G401 (cell line): ENCODE measurements at places on chromosomes 12 and 14. TPM values are rescaled to one million over a fixed set of nuclear protein-coding genes. Genes with fewer than 3 reads are reported as not detected.

GPR135 gene
- 0.06 and 0.71 TPM in 2 replicates for total RNA-seq

PTCSC3 gene
- not detected in 2 replicates for total RNA-seq

PCNX4 gene
- 63.6 and 129 TPM in 2 replicates for total RNA-seq

SLC8A3 gene
- not detected in 2 replicates for total RNA-seq

MRPS35 gene
- total RNA-seq = 61.4 and 72.5 TPM in 2 replicates

CMTM5 gene
- total RNA-seq = not detected in 2 replicates

BCL11B gene
- total RNA-seq = not detected in 2 replicates

- no peak for DNase-seq
Observed at GRCh38 chr14:94677213-94677612, 65.0 kb downstream of the SERPINA3 start.

- no peak for DNase-seq
Observed at GRCh38 chr14:93085911-93086310, 29.8 kb downstream of the ITPK1 start.

DNA sequence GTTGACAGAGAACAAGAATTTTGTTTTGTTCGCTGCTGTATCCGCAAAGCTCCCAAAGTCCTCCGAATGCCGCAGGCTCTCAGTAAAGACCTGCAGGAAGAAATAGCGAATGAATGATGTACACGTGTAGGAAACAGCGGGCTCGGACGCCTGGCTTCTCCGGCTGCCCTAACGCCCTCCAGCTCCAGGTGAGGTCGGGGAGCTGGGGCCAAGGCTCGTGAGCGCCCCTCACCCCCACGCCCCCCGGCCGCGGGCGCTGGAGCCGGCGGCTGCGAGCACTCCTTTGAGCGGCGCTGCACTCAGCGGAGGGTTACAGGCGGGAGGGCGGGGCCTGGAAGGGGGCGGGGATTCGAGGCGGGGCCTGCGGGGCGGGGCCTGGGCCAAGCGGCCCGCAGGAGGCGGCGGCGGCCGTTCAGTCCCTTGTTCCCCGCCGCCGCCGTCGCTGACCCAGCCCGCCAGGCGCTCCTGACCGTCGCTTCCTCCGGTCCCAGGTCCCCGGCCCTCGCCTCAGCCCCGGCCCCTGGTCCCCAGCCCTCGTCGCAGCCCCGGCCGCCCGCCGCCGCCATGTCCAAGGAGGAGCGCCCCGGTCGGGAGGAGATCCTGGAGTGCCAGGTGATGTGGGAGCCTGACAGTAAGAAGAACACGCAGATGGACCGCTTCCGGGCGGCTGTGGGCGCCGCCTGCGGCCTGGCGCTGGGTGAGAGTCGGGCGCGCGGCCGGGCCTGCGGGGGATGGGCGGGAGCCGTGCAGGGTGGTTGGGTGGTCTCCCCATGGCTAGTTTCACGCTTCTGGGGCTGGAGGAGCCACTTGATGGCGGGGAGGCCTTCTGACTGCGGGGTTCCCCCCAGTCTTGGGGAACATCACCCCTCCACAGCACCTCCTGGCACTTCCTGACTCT lies at the start of gene AACS:
TSS of gene AACS (plus strand) at position 415 of the 898 bp plus-strand sequence. CDS start at position 565, 150 bp downstream.
- DNase-seq = peak; percentile 87

DNA sequence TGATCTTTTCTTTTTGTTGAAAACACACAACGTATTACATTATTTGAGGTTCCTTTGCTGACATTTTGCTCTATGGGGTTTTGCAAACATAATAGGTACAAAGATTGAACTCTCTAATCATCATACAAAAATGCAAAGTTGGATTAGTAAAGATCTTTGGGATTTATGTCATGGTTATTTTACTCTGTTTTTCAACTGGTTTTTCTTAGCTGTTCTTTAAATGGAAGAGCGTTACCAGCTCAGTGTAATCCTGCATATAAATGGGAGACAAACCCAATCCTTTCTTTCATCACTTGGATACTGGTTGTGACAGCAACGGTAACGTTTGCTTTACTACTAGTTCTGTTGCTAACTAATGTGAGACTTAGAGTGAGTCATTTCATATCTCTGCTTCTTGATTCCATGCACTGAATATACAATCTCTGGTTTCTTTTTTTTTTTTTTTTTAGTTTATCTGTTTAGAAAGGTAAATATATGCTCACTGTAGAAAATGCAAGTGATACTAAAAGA lies 104.9 kb upstream of the NOVA1 start:
- no peak for DNase-seq

- DNase-seq = no peak
Observed at GRCh38 chr14:96092936-96093335, 53.8 kb downstream of the C14orf132 start.

- no peak for DNase-seq
Observed at GRCh38 chr12:130162745-130163460, 639 bp downstream of the FZD10 start.

DNA sequence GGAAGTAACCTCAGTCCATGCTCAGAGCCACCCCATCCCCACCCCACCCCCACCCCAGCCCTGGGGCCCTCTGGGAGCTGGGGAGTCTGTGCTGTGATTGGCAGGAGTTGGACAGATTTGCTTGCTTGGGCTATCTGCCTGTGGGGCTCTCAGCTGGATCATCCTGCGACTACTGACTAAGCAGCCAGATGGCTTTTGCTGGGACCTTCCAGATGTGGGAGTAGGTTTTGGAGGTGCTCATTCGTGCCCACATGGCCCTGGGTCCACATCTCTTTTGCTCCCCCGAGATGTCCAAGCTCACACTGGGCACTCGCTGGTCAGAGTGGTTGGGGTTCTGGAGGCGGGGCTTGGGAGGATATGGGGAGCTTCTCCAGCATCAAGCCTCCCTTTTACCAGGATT lies 138.9 kb downstream of the TSPAN9 start:
- DNase-seq = no peak

- DNase-seq = no peak
Observed at GRCh38 chr14:74402401-74403251, 23.4 kb downstream of the SYNDIG1L start.

DNA sequence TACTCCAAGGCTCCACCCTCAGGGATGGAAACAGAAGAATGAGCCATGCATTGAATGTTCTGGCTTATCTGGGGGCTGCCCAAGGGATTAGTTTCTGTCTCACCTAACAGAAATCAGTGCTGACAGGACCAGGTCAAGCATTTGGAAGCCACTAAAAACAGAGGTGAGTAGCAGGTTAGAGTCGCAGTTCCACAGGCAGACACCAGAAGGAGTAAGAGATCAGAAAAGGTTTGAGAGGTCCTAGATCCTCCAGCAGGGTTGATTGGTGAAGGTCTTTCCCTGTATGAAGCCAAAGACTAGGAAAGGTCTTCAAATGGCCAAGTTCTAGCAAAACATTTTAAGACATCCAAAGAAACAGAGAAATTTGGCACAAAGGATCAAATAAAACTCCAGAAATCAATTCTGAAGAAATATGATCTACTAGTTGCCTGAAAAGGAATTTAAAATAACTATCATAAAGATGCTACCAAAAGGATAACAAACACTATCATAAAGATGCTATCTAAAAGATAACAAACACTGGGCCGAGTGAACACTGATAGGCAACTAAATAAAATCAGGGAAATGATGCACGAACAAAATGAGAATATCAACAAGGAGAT lies 19.5 kb upstream of the TTC9 start:
- DNase-seq = peak; percentile 25

DNA sequence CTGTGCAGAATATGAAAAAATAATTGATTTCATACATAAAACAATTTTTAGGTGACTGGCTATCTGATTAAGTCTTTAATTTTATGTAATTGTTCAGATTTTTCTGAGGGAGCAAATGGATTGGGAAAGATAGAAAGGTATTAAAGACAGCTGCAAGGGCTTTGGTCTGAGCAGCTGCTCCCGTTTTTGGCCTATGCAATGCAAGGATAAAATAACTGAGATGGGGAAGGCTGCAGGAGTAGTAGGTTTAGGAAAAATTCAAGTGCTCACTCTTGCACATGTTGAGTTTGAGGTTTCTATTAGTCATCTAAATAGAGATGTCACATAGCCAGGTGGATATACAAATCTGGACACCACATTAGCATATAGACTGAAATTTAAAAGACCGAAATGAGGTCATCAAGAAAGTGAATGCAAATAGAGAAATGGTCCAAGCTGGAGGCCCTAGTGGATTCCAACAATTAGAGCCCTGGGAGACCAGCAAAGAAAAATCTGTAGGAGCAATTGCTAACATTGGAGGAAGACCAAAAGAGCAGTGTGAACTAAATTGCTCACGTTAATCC lies 144.0 kb downstream of the PPFIA2 start:
- no peak for DNase-seq

DNA sequence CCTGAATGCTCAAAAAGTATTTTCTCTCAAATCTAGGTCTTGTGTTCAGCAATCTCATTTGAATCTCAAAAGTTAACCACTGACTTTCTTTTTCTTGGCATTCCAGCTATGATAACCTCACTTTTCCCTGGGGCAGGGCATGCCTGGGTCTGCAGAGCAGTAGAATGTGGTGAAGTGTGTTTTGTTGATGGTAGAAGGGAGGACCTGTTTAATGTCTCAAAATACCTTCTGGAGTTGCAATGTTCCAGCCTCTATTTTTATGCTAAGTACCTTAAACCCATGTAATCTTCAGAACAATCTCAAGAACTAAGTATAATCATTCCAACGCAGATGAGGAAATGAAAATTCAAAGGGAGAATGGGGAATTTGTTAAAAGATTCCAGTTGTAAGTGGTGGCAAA lies 82.1 kb upstream of the FUT8 start:
- no peak for DNase-seq

GRCh38 chr12:38664661-38665269 lies 240.6 kb downstream of the CPNE8 start:
- DNase-seq = peak; percentile 1
